ENCODE measurements at places on chromosomes 2 and 18. TPM values are rescaled to one million over a fixed set of nuclear protein-coding genes. Genes with fewer than 3 reads are reported as not detected.

KLHL30 gene
- 0.27 TPM for total RNA-seq

CHRNG gene
- total RNA-seq: not detected

DSG1 gene
- total RNA-seq: not detected

IRS1 gene
- 17.0 TPM for total RNA-seq

INHBB gene
- total RNA-seq: not detected

EMILIN1 gene
- 32.2 TPM for total RNA-seq
